Renal cortical epithelial cell (primary cell): ENCODE measurements at places on chromosomes 2 and 18. TPM values are rescaled to one million over a fixed set of nuclear protein-coding genes. Genes with fewer than 3 reads are reported as not detected.

CCDC150 gene
- 3.2 and 4.3 TPM in 2 replicates for total RNA-seq

MAPK4 gene
- total RNA-seq: 1.6 TPM in 1 of 2 replicates, not detected in the other

CCDC68 gene
- total RNA-seq: 3.8 and 5.5 TPM in 2 replicates

MEIS1 gene
- 1.8 and 3.1 TPM in 2 replicates for total RNA-seq

GORASP2 gene
- total RNA-seq: 30.9 and 39.1 TPM in 2 replicates

LINC00305 gene
- not detected in 2 replicates for total RNA-seq

PHLPP1 gene
- 9.2 and 13.2 TPM in 2 replicates for total RNA-seq

ANKRD29 gene
- 7.1 and 7.2 TPM in 2 replicates for total RNA-seq

GPR45 gene
- total RNA-seq: not detected in 2 replicates

TTC39C gene
- total RNA-seq: 26.9 and 42.0 TPM in 2 replicates

CIB4 gene
- total RNA-seq: not detected in 2 replicates

SERPINB10 gene
- not detected in 2 replicates for total RNA-seq

TRAPPC8 gene
- 53.3 and 75.6 TPM in 2 replicates for total RNA-seq

GREB1L gene
- total RNA-seq: 7.5 and 9.0 TPM in 2 replicates
